ENCODE measurements at places on chromosomes 2 and 18.

DNA sequence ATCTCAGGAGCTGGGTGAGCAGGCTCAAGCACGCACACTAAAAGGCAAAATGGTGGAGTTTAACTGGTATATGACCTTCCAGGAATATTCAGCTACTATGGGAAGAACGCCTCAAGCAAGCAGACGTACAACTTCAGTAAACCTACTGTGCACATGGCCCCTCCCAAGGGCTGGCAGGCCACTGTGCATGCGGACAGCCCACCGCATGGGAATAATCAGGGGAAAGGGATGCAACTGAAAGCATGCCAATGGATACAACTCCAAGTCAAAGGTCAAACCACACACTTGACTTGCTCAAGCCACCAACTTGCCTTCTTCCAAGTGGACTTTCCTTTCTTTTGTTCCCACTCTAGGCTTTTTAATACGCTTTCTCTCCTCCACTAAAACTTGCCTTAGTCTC is 121.6 kb upstream of the SNTG2 start:
- no peak for DNase-seq

DNA sequence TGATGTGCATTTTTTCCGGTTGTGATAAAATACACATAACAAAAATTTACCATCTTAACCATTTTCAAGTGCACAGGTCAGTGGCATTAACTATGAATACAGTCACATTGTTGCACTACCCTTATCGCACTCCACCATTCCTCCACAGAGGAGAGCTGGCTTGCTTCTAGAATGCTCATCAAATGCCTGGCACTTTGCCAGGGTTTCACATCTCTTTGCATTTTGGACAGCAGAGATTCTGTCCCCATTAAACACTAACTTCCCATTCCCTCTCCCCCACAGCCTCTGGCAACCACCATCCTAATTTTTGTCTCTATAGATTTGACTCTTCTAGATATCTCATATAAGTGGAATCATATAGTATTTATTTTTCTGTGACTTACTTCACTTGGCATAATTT is 165.0 kb downstream of the ASB1 start:
- no peak for DNase-seq

DNA sequence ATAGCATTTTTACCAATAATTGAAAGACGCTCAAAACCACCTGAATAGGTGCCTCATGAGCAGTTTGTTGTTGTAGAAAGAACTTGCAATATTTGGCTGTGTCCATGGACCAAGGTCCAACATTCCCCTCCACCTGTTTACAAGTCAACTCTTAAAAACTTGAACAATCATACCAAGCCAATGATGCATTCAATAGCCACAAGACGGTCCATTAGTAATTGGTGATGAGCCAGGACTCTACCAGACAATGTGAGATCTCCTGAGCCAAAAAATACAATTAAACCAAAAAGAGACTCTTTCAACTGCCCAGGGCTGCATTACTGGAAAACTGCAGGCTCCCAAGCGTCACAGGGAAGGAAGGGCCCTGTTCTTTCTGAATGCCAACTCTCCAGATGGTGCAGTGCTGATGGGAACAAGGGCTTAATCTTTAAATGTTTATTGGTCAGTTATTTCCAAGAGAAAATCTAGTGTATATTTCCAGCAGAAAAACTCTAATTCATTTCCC is 118.8 kb upstream of the EPB41L3 start:
- DNase-seq = no peak

- no peak for DNase-seq
Observed at GRCh38 chr18:36176711-36177110, 10.6 kb upstream of the MOCOS start.

- DNase-seq = no peak
Observed at GRCh38 chr18:21452796-21453510, 147.6 kb downstream of the ESCO1 start.

- no peak for DNase-seq
Observed at GRCh38 chr2:48445091-48445725, 84.7 kb upstream of the STON1 start.

GRCh38 chr18:31171144-31171839 is 8.6 kb upstream of the DSC1 start:
- DNase-seq = no peak

GRCh38 chr2:3177891-3178577 is 199.6 kb downstream of the EIPR1 start:
- no peak for DNase-seq

Data from GM13976 (cell line).